ENCODE measurements at places on chromosomes 6 and 20. TPM values are rescaled to one million over a fixed set of nuclear protein-coding genes. Genes with fewer than 3 reads are reported as not detected.

DNA sequence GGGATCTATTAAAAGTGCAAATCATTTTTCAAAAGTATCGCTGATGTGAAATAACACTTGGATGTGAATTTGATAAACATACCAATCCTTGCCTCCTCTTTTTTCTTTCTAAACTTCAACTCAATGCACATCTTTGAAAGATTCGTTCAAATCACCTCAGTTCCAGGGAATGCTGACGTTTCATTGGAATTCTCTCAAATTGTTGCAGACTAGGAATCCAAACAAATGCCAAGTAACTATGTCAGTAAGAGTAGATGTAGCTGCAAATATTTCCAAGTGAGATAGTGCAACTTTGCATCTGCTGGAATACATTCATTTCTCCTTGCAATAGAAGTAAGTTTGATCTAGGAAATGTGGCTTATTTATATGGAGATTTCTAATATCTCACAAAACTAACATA is 220.7 kb downstream of the FUT9 start:
- no peak for DNase-seq

The GSTA2 gene
- not detected for total RNA-seq

The BEND6 gene
- total RNA-seq: 0.14 TPM

- no peak for DNase-seq
Measured at GRCh38 chr6:122393351-122393896, 6.0 kb upstream of the HSF2 start.

DNA sequence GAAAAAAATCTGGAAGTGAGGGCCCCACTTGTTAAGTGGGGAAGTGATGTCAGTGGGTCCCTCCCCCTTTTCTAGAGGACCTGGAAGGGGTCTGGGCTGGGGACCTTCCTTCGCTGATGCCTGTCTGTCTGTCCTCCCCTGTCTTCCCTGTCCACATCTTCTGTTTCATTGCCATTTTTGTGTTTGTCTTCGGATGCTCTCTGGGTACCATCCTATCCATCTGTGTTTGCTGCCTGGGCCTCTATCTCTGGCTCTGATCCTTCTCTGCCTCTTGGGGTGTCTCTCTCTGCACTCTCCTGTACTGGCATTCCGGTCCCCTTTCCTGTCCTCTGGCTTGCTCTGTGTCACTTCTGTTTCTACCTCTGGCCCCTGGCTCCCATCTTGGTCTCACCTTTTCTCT is 2.3 kb downstream of the TMEM151B start:
- DNase-seq: no peak

DNA sequence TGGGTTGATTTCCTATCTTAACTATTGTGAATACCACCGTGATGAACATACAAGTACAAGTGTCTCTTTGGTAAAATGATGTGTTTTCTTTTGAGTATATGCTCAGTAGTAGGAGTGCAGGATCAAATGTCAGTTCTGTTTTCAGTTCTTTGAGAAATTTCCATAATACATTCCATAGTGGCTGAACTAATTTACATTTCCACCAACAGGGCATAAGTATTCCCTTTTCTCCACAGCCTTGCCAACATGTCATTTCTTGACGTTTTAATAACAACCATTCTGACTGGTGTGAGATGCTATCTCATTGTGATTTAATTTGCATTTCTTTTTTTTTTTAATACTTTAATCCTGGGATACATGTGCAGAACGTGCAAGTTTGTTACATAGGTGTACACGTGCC is 268.8 kb downstream of the CENPW start:
- DNase-seq: no peak

DNA sequence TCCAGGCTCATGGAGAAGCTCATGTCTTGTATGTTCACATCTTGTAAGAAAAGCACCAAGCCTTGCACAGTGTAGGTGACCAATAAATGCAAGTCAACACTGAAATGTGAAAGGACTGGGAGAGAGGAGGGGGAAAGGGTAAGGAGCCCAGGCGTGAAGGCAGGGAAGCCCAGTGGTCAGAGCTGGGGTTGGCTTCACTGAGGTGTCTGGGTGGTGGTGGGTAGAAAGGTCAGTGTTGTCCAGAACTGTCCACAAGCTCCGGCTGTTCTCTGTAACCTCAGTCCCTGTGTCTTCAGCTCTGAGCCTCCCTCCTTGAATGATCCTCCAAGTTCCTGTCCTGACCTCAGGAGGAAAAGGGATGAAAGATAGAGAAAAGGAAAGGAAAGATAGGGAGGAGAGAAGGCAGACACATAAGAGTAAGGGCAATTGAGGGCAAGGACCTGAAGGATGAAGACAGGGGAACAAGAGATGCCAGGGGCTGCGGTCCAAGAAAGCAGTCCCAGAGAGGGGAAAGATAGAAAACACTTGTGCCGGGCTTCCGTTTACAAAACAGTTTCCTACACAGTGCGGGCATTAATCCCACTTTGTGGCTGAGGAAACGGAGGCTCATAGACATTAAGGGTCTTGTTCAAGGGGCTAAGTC is 2.4 kb upstream of the TNXB start:
- no peak for DNase-seq

Data from dermis blood vessel endothelial cell (primary cell).